ENCODE measurements at places on chromosomes 1 and 21. TPM values are rescaled to one million over a fixed set of nuclear protein-coding genes. Genes with fewer than 3 reads are reported as not detected.

The HDGF gene
- 304 TPM for total RNA-seq

The UBE2U gene
- total RNA-seq: not detected

The CD101 gene
- total RNA-seq: 4.3 TPM

The PLA2G2C gene
- total RNA-seq: not detected

The ZBED6 gene
- 28.2 TPM for total RNA-seq

The SPATA1 gene
- total RNA-seq: 1.5 TPM

GRCh38 chr1:228354390-228355320 is 52.0 kb downstream of the TRIM11 start:
- no peak for DNase-seq

DNA sequence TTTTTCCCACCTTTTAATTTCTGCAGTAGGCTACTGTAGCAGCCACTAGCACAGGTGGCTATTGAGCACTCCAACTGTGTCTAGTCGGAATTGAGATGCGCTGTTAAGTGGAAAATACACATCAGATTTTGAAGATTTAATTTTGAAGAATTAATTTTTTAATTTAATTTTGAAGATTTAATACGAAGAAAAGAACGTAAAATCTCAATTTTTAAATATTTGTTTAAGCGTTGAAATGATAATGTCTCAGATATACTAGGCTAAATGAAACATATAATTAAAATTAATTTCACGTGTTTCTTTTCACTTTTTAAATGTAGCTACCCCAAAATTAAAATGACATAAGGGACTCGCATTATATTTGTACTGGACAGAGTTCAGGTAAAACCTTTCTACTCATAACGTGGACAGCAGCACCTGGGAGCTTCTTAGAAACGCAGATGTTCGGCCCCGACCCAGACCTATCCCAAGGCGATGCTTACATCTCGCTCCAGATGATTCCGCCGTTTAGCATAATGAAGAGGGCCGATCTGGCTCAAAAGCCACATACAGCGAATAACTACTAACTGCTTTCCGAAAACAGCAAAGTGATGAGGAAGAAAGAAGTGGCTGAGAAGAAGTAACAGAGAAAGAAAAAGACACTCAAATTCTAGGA is 717 bp downstream of the CRYZL1 start:
- no peak for DNase-seq

- DNase-seq: no peak
These were observed 12.9 kb downstream of the PTPN14 start for GRCh38 chr1:214538496-214538895.

DNA sequence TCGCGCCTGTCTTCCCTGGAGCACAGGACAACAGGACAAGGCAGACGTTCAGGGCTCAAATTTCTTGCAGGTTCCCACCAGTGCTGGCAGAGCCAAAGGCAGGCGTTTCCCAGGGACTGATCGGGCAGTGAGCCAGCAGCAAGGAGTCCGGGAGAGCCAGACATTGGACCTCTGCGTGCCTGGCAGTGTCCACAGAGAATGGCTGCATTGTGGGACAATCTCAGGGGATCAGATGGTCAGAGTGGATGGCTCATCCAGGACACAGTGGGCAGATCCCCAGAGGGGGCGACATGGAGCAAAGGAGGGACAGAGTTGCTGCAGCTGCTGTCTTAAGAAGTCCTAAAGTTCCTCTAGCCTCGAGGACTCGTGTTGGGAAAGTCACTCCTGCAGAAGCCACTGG is 4.6 kb downstream of the TMEM63A start:
- DNase-seq: peak; percentile 65

- DNase-seq: peak; percentile 45
These were observed at the start of gene F5 for GRCh38 chr1:169586395-169587255. Gene F5, minus strand, starts transcription at chr1:169586481. Its CDS starts 95 bp downstream, at chr1:169586386.

DNA sequence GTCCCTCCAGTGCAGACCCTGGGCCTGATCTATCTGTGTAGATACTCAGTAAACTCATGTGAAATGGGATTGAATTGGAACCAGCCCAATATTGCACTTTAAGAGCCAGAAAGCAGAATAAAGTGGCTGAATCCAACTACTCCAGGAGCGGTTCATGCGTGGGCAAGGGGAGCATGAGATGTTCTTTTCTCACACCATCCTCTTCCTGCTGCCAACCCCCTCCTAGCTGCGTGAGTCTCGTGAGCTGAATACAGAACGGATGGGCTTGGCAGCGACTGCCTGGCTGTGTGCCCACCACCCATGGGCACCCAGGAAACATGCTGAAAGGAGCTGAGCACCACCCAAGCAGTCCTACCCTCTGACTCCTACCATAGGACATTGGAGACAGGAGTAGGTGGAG is 128.3 kb downstream of the ELAVL4 start:
- DNase-seq: no peak

GRCh38 chr21:45326891-45327440 is 39.3 kb upstream of the POFUT2 start:
- DNase-seq: no peak

DNA sequence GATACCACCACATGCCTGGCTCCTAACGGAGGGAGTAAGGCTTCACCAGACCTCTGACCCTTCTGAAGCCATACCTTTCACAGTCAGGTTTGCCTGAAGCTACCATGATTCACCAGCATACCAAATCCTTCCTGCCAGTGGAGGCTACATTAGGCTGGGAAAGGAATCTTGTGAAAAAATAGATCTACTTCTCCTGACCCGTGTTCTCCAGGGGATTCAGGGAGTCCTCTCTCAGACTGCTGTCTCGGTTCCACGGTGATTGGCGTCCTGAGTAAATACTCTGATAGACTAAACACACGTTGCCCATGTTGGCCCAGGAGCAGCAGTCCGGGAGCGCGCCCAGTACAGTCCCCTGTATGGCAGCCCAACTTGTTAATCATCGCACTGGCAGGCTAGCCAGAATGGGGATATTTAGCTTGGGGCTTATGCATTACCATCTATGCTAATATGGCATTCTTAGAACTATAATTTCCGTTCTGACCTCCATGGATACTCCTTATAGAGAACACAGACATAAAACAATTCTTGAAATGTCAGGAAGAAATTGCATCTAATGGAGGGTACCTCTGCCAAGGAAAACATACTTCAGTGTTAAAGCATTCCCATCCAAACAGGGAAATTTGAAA is 173.2 kb downstream of the ROR1 start:
- DNase-seq: no peak

- DNase-seq: no peak
These were observed 48.3 kb downstream of the C1orf198 start for GRCh38 chr1:230819976-230820375.

- no peak for DNase-seq
These were observed 5.3 kb upstream of the LRRC8C start for GRCh38 chr1:89627596-89627962.

DNA sequence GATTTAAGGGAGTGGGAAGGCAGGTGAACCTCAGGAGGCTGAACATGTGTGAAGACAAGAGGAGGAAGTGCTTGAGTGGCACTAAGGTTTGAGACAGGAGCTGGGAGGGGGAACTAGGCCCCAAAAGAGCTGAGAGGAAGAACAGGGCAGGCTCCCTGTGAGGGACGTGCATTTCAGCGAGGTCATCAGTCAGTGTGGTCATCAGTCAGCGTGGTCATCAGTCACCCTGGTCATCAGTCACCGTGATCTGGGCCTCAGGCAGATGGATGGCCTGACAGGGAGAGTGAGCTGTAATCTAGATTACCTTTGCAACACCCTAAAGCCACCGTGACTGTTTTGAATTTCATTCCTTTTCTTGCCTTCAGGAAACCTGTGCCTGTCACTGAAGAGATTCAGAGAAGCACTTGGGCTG is 29.1 kb downstream of the VTCN1 start:
- no peak for DNase-seq

DNA sequence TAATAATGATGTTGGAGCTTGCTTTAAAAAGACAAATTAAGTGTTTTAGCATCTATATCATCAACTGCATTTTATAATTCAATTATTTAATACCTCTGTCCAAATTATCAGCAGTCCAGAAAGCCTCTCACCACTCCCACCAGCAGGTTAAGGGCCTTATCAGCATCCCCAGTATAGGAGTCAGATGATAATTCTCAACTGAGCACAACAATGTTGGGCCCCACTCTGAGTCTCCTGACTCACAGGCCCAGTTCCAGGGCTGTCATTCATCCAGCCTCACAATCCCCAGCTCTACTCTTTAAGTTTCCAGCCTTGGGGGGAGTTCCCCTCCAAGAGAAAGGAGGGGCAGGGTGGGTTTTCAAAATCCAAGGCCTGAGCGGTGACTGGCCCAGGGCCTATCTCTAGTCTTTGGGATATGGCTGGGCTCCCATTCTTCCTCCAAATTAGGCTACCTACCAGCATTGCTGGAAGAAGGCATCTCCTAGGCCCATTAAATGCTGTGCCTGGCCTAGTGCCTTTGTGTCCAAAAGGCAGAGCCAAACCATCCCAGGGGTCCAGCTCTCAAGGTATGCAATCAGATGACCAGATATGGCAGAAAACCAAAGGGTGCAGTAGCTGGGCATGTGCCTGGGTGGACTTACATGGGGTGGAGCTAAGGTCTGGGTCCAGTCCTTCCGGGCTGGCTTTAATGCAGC is 134.1 kb downstream of the GLUL start:
- no peak for DNase-seq

DNA sequence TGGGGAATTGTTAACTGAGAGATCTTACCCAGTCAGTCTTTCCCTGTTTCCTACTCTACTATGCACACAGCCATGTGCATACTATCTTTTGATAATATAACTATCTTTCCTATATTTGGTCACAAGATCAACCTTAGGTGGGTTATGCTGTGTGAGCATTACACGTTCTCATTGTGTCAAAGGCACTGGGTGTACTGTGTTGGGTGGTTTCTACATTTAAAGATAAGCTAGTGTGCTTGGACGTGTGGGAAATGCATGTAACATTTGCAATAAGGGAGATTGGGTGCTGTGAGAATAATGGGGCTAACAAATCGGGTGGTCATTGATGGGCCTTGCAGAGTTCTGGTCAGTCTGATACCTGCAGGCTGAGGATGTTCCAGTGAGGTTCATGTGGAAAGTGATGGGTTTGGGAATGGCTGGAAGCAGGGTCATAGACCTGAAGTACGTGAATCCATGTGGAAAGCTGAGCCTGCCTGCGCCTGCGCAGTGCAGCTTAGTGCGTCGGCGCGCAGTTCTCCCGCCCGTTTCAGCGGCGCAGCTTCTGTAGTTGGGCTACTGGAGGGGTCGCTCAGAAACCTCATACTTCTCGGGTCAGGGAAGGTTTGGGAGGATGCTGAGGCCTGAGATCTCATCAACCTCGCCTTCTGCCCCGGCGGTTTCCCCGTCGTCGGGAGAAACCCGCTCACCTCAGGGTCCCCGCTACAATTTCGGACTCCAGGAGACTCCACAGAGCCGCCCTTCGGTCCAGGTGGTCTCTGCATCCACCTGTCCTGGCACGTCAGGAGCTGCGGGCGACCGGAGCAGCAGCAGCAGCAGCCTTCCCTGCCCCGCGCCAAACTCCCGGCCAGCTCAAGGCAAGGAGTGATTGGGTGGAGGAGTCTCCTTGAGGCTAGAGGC is at the start of gene MSH4:
Gene MSH4, plus strand, starts transcription at position 507 of the 897 bp plus-strand sequence. Its CDS starts 104 bp downstream, at position 611.
- DNase-seq: no peak

DNA sequence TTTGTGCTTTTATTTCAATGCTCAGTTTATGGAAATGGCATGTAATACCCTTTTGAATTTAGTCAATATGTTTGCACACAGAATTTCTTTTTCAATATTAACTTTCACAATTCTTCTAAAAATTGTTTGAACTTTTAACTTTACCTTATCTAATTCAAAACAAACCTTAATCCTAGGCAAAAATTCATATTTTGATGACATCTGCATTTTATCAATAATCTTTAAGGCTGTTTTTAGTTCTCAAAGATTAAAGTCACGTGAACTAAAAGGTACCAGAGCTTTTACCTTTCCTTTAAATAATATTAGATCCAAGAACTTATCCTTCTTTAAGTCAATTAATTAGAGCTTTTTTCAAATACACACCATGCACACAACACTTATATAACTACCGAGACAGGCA is 218.9 kb upstream of the NCAM2 start:
- no peak for DNase-seq

- DNase-seq: no peak
These were observed 163.4 kb upstream of the DPYD start for GRCh38 chr1:98084188-98084587.

GRCh38 chr21:36454093-36454531 is 25.8 kb downstream of the CLDN14 start:
- DNase-seq: no peak

GRCh38 chr1:243349128-243349527 is 93.3 kb downstream of the SDCCAG8 start:
- DNase-seq: no peak

DNA sequence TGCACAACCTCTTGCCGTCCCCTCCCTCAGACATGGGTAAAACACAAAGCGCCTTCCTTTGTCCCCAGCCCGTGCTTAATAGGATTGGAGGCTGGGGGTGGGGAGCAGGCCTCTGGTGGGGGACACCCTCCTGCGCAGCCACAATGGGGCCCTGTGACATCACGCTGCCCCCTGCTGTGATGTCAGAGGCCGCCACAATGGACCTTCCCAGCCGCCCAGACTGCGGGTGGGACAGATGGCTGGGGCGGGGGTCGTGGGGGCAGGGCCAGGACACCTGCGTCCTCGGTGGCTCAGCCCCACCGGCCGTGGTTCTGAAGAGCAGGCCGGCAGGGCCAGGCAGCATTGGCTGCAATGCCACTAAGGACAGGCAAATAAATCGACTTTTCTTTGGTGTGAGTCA is 39.9 kb downstream of the EPHA2 start:
- DNase-seq: peak; percentile 36

GRCh38 chr21:9750341-9751086 is 770.9 kb upstream of the TPTE start:
- DNase-seq: no peak

DNA sequence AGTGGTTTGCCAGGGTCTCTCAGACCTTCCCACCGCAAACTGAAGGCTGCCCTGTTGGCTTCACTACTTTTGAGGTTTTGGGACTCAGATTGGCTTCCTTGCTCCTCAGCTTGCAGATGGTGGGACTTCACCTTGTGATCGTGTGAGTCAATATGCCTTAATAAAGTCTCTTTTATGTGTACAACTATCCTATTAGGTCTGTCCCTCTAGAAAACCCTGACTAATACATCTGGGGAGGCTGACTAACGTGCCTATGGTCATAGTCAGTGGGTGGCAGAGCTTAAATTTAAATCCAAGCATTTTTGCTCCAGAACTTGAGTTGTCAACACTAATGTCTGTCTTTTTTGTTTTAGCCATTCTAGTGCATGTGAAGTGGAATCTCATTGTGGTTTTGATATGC is 76.5 kb upstream of the CHODL start:
- DNase-seq: no peak

DNA sequence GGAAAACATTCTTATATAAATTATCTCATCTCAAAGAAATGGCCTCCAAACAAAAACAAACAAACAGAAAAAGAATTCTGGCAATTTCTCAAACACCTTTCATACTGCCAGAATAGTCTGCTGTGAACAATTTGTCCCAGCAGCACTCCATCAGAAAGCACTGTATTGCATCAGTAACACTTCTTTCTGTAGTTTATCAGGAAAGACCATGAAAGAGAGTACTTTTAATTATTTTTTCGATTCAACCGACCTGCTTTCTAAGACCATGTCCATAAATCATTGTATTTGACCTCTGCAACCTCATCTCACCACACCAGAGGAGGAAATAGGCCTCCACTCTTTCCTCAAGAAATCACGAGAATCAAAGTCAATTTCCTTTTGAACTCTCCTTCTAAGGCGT is 1579.9 kb downstream of the MRPL39 start:
- no peak for DNase-seq
